Naive thymus-derived CD8-positive, alpha-beta T cell (primary cell): ENCODE measurements at places on chromosomes 2 and 18.
A peak's percentile ranks its signal among the peaks of the same experiment; 100 is the strongest.

- no peaks in the 10 kb centered on the region for H3K27me3 ChIP-seq
- no peak overlapping the region for H3K27ac ChIP-seq
- no peak for DNase-seq
- H3K4me3 ChIP-seq = no peak overlapping the region
These were observed 194.7 kb upstream of the ERBB4 start for GRCh38 chr2:212733273-212733672.

DNA sequence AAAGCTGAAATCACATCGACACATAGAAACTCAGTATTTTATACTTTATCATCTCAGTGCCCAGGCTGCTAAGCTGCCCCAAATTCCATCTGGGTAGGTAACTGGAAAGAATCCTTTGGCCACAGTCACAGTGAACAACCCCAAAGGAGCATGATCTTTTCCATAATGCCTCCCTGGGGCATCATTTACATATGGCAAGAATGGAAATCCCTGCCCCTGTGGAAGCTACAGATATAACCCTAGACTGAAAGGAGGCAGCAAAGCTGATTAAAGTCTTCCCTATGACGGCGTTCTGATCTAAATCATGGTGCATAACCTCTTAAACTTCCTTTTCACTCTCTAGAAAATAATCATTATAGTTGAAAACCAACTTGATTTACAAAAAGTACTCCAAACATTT lies 41.5 kb downstream of the MAP3K19 start:
- no peak for DNase-seq
- H3K4me1 ChIP-seq = peaks cover 8% of the 10 kb centered on the region
- no peak overlapping the region for H3K4me3 ChIP-seq

GRCh38 chr18:47397671-47398319 lies 146.3 kb upstream of the SKOR2 start:
- DNase-seq = no peak
- peaks cover 17% of the 10 kb centered on the region for H3K27me3 ChIP-seq
- H3K27ac ChIP-seq = no peak overlapping the region
- no peak overlapping the region for H3K4me3 ChIP-seq
- no peaks in the 10 kb centered on the region for H3K4me1 ChIP-seq

DNA sequence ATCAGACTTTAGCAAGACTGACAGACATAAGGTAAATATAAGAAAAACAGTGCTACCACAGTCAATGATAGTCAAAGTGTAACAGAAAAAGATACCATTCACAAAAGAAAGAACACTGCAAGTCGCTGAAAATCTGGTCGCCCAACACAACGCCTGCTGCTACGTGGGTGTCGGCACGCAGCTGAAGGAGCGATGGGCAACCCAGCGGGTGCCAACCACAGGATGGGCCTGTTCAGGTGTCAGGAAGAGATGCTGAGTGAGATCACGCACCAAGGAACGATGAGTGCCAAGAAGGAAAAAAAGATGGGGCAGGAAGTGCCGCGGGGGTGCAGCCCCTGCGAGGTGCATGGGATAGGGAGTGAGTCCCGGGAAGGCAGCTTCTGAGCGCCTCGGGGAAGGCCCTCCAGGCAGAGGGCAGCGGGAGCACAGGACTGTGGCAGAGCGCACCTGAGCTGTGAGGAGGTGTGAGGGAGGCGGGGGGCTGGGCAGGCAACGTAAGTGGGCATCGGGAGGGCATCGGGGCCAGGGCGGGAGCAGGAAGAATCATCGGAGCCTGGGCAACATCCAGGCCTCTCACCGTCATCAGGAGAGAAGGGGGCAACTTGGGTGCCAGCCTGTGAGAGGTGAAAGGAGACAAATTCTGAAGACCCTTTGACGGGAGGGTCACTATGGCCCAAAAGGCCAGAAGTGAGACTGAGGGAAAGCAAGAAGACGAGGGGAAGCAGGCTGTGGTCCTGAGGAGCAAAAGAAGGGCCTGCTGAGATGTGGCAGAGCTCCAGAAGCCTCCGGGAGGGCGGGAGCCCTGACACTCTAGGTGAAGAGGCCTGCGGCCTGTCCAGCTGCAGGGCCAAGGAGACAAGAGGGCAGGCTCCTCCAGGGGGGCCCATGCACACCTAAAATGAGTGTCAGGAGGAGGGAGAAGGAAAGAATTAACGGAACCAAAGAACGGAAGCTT lies 14.8 kb upstream of the MTERF4 start:
- no peaks in the 10 kb centered on the region for H3K27me3 ChIP-seq
- H3K27ac ChIP-seq = peak overlapping the region; percentile 57
- peaks cover 11% of the 10 kb centered on the region for H3K4me1 ChIP-seq
- no peak overlapping the region for H3K4me3 ChIP-seq
- peaks cover 10% of the 10 kb centered on the region for H3K36me3 ChIP-seq

DNA sequence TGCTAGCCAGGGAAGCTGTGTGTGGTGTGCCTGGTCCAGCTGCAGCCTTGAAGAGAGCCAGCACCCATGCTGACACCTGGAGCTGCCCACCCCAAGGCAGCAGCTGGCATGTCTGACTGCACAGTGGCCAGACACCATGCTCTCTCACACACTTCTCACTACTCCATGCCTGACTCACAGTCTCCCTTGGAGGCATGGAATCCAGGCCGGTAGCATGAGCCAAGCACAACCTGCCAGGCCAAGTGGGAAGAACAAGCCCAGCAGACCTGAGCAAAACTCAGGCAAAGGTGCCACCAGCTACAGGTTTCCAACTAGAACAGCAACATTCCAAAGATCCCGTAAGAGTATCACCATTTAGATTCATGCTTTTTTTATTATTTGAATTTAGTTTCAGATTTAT lies 625.3 kb upstream of the LRRTM4 start:
- no peak overlapping the region for H3K27ac ChIP-seq
- no peaks in the 10 kb centered on the region for H3K27me3 ChIP-seq
- no peak overlapping the region for H3K4me3 ChIP-seq
- no peak for DNase-seq

DNA sequence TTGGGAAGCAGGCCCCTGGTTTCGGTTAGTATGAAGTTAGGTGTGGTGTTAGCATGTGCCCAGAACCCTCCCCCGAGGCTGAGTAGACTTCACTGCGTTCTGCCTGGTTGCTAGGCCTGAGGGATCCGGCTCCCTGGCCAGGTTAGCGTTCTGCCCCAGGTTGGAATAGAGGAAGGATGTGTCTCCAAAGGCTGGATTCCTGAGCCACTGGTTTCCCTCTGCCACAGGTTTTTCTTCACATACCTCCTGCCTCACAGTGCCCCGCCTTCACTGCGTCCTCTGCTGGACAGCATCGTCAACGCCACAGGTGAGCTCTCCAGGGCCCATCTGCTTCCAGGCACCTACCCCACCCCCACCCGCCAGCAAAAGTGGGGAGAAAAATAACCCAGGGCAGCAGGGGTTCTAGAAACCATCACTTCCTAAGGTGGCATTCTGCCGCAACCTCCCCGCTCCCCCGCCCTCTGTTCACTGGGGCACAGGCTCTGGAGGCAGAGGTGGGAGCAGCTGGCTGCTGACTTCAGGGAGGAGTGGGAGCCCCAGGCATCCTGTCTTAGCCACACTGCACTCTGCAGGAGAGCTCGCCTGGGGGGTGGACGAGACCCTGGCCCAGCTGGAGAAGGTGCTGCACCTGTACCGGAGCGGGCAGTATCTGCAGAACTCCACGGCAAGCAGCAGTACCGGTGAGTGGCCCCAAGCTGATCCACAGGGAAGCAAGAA lies 7.1 kb downstream of the PKDCC start:
- H3K36me3 ChIP-seq = no peaks in the 10 kb centered on the region
- no peaks in the 10 kb centered on the region for H3K4me1 ChIP-seq
- H3K4me3 ChIP-seq = no peak overlapping the region
- no peak for DNase-seq
